ENCODE measurements at places on chromosomes 1 and 21. TPM values are rescaled to one million over a fixed set of nuclear protein-coding genes. Genes with fewer than 3 reads are reported as not detected.

IL12RB2 gene
- total RNA-seq = not detected

TNFRSF4 gene
- total RNA-seq = not detected

LHX8 gene
- not detected for total RNA-seq

NUDT4B gene
- 11.2 TPM for total RNA-seq

KRTAP19-3 gene
- not detected for total RNA-seq
